Amygdala (tissue), 56 donors: ENCODE measurements at places on chromosomes 3 and 15.

DNA sequence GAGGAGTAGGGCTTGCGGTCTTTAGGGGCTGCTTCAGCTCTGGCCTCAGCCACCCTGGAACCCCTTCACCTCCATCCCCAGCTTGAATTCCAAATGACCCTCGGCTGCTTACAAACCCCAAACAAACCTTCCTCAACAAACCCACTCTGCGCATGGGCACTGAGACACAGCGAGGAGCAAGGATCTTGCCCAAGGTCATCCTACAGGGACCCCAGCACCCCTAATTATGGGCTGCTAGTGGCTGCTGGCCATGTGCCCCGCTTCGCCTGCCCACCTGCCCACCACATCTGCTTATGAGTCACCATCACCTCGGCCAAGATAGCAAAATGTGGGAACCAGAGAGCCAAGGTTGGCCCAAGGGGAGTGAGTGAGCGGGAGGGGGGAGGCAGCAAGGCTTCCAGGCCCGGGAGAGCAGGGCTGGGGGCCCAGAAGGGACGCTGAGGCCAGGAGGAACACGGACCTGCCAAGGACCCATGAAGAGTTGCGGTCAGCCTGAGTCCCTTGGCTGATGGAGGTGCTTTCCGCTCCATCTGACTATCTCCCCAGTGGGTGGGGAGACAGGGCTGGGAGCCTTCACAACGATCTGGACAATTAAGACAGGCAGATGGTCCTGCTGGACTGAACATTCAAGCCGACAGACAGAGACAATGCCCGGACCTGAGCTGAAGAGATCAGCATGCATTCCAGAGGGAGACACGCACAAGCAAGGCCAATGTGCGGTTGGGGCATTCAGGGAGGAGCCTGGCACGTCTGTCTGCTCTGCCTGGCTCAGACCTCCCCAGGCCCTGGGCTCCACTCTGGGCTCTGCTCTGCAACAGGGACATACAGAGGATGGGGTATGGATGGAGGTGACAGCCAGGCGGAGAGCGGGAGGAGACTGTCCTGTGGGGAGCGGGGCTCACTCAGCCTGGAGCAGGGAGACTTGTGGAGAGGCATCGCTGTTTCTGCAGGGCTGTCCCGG lies 10.8 kb upstream of the GRIP2 start:
- no peak for DNase-seq

DNA sequence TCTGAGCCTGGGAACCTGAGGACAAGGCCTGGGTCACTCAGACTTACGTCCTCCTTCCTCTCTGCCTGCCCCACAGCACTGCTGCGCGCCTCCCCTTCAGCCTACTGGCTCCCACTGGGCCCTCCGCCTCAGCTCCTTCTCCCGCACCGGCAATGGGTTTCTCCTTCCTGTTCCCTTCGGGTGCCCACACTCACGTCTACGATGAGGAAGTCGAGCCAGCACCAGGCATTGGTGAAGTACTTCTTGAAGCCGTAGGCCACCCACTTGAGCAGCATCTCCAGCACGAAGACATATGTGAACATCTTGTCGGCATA lies 70.0 kb downstream of the EXOG start:
- DNase-seq: no peak

- DNase-seq: no peak
These were observed 3.0 kb upstream of the SOX14 start for GRCh38 chr3:137761099-137761562.

DNA sequence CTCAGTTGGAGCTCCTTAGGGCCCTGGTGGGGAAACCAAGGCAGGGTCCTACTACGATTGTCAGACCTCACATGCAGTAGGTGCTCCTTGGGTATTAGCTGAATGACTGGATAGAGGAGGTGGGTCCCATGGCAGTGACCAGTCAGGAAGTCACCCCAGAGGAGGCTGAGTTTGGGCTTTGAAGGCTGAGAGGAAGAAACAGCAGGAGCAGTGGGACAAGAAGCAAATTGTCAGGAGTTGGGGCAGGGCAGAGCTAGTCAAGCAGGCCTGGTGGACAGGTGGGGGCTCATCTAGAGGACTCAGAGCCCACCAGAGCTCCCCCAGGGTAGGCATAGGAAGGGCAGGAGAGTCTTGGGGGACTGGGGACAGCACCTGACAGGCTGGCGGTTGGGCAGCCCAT lies 3.1 kb downstream of the NBEAL2 start:
- DNase-seq: no peak

DNA sequence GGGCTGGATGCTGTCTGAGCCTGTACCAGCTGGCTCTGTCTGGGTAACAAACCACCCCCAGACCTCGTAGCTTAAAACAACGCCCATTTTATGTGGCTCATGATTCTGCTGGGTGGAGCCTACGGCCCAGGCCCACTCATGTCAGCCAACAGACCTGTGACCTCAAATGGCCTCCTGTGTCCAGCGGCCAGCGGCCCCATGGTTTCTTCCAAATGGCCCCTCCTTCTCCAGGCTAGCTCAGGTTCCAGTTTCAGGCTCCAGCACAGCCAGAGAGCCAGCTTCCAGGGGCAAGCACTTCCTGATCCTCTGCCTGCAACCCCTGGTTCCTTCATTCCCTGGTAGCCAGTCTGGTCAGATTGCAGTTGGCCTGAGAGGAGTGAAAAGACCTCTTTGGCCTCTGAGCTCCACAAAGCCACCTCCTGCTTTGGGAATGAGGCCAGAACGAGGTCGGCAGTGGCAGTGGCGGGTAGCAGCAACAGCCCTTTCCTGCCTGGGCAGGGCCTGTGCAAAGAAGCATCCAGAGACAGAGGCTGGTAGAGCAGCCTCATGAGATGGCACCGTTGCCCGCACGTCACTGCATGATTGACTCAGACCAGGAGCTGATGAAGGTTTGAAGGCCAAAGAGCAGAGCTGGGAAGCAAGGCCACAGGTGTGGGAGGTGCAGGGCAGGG lies 21.0 kb upstream of the PLXNA1 start:
- no peak for DNase-seq

GRCh38 chr3:188298585-188298984 lies 144.6 kb downstream of the LPP start:
- DNase-seq: no peak

DNA sequence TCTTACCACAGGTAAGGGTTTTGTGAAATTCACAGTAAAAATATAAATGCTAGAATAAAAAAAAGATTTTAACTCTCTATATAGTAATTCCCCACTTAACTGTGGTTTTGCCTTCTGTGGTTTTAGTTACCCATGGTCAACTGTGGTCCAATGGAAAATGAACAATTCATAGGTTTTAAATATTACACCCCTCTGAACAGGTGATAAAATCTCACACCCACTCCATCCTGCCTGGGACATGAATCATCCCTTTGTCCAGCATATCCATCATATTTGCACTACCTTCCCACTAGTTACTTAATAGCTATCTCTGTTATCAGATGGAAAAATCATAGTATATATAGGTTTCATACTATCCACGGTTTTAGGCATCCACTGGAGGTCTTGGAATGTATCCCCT lies 49.2 kb downstream of the HDGFL3 start:
- DNase-seq: no peak

- DNase-seq: no peak
These were observed 400.0 kb upstream of the C2CD4B start for GRCh38 chr15:62564886-62565633.

DNA sequence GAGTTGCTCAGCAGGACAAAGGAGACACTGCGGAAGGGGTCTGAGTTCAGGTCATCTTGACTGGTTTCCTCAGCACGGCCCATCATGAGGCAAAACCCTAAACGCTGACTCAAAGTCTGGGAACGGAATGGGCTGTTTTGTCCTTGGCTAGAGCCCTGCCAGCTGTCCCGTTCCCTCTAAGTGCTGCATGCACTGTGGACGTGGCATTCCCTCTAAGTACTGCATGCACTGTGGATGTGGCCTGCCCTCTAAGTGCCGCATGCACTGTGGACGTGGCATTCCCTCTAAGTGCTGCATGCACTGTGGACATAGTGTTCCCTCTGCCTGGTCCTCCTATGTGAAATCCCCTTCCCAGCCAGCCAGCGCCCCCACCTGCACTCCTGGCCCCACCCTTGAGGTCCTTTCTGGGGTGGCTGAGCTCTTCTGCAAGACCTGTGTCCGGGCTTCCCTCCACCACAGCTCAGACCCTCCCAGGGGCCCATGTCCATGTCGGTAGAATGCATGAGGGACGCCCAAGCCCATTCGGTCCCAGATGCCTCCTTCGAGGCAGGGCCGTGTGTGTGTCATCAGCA lies 36.7 kb downstream of the TM2D3 start:
- DNase-seq: no peak

- no peak for DNase-seq
These were observed 6.2 kb upstream of the LPP start for GRCh38 chr3:188147782-188148181.

- no peak for DNase-seq
These were observed 164.0 kb upstream of the CFAP20DC start for GRCh38 chr3:59213860-59214259.

GRCh38 chr3:146715170-146715569 lies 110.0 kb upstream of the PLSCR5 start:
- no peak for DNase-seq

DNA sequence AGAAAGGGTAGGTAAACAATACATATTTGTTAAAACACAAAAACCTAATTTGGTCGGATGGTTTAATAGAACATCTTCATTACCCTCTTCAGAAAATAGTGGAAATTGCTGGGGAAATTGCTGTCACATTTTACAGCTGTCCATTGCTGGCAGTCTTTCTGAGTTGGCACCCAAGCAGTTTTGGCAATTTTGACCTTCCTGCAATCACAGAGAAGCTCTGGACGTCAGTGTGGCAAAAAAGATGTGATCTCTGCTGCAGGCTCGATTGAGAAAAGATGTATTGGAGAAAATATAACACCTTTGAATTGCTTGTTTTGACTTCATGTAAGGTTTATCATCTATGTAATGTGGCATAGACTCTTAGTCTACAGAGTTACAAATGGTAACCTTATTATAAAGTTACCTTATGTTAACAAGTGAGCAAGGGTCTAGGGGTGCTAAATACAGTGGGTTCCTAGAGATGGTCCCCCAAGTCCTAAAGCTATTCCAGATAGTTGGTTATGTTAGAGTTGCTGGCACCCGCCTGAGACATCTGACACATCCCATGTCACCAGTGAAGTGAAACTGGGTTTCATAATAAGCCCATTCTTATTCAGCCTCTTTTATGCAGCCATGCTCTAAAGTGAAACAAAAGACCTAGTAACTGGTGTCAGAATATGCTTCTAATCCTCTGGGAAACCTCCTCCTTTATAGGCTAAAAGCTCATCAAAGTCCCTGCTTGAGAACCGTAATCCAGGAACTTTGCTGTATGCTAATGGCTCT lies 14.0 kb downstream of the UBE2E1 start:
- no peak for DNase-seq

GRCh38 chr3:77412021-77412438 lies 372.1 kb downstream of the ROBO2 start:
- DNase-seq: no peak

- DNase-seq: no peak
These were observed 2.6 kb downstream of the ATP8B4 start for GRCh38 chr15:50116477-50116876.

DNA sequence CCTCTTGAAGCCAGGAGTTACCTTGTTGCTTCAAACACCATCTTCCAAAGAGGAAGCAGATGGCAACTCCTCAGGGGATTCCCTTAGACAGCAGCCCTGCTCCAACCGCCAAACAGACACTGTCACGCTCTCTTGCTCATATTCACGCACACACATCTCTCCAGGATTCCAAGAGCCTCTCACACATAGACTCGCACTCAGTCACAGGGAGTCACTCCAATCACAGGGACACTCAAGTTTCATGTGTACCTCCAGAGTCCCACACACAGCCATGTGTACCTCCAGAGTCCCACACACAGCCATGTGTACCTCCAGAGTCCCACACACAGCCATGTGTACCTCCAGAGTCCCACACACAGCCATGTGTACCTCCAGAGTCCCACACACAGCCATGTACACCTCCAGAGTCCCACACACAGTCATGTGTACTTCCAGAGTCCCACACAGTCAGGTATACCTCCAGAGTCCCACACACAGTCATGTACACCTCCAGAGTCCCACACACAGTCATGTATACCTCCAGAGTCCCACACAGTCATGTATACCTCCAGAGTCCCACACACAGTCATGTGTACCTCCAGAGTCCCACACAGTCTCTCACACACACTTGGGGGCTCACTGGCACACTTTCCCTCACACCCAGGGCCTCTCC lies 6.1 kb downstream of the VWA5B2 start:
- DNase-seq: no peak

GRCh38 chr3:71135373-71136088 lies 448.0 kb downstream of the FOXP1 start:
- DNase-seq: no peak

GRCh38 chr3:162764808-162765071 lies 1268.1 kb downstream of the OTOL1 start:
- DNase-seq: no peak

- DNase-seq: no peak
These were observed 26.5 kb downstream of the ZBTB20 start for GRCh38 chr3:115120597-115120996.

GRCh38 chr15:34114739-34115138 lies 12.9 kb downstream of the PGBD4 start:
- no peak for DNase-seq

DNA sequence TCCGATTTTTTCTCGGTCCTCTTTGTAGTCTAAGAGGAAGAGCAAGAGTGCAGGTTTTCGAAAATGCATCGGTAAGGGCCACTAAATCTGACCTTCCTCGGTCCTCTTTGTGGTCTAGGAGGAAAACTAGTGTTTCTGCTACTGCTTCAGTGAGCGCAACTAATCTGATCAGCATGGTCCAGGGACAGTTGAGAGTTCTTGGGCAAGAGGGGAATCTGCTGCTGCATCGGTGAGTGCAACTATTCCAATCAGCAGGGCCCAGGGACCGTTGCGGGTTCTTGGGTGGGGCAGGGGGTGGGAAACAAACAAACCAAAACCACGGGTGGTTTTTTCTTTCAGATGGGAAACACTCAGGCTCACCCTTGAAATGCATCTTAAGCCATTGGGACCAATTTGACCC lies 10.5 kb upstream of the OSBPL11 start:
- DNase-seq: no peak

DNA sequence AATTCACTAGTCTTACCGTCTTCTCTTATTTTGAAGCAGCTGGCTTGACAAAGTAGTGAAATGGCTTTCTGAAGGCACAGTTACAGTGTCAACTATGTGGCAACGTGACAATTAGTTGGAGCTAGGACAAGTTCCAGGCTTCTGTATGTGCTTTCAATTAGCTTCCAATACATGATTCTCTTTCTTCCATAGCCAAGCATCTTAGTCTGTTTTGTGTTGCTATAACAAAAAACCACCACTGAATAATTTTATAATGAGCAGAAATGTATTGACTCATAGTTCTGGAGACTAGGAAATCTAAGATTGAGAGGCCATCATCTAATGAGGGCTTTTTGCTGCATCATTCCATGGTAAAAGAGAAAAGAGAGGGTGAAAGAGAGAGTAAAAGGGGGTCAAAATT lies 365.1 kb upstream of the PLSCR5 start:
- no peak for DNase-seq

GRCh38 chr15:72227720-72228119 lies 3.3 kb downstream of the PKM start:
- no peak for DNase-seq
